ENCODE measurements at places on chromosomes 7 and 10. TPM values are rescaled to one million over a fixed set of nuclear protein-coding genes. Genes with fewer than 3 reads are reported as not detected.

SMC3 gene
- total RNA-seq, result 26.8 TPM

PNLIPRP1 gene
- 0.90 TPM for total RNA-seq

ANKRD61 gene
- total RNA-seq, result 0.45 TPM

KIF11 gene
- 0.29 TPM for total RNA-seq

SPDYE2 gene
- total RNA-seq, result not detected

GLI3 gene
- 25.5 TPM for total RNA-seq

KLF14 gene
- total RNA-seq, result 2.9 TPM

C10orf71 gene
- not detected for total RNA-seq

LRIT1 gene
- total RNA-seq, result not detected

KMT2E gene
- total RNA-seq, result 72.4 TPM

OR2AE1 gene
- not detected for total RNA-seq

TBX20 gene
- total RNA-seq, result 0.16 TPM

GJD4 gene
- total RNA-seq, result not detected

ACTR3C gene
- 2.6 TPM for total RNA-seq

SNX10 gene
- total RNA-seq, result 52.8 TPM

MINDY4 gene
- 6.8 TPM for total RNA-seq

NKX2-3 gene
- total RNA-seq, result 2.8 TPM

FFAR4 gene
- 2.3 TPM for total RNA-seq

ZEB1 gene
- total RNA-seq, result 89.1 TPM

LLCFC1 gene
- total RNA-seq, result not detected

CYP2C8 gene
- 0.90 TPM for total RNA-seq

TDRD1 gene
- 0.16 TPM for total RNA-seq

VPS37D gene
- 2.0 TPM for total RNA-seq

ELMO1 gene
- 48.9 TPM for total RNA-seq

CHCHD3 gene
- 55.5 TPM for total RNA-seq

LRRN3 gene
- 2.0 TPM for total RNA-seq

TMEM120A gene
- 93.8 TPM for total RNA-seq

GPC2 gene
- 1.2 TPM for total RNA-seq

HBP1 gene
- total RNA-seq, result 49.2 TPM

MMRN2 gene
- 78.4 TPM for total RNA-seq

HACD1 gene
- 18.0 TPM for total RNA-seq

NOS3 gene
- 57.1 TPM for total RNA-seq

NDUFB8 gene
- total RNA-seq, result 123 TPM

GARIN1A gene
- total RNA-seq, result 10.2 TPM

CALCR gene
- total RNA-seq, result 0.51 TPM

CNPY1 gene
- total RNA-seq, result not detected

LBX1 gene
- total RNA-seq, result 0.10 TPM

FOXL3 gene
- total RNA-seq, result not detected

CPEB3 gene
- 4.2 TPM for total RNA-seq

ADRA2A gene
- total RNA-seq, result 187 TPM

KCNH2 gene
- 0.32 TPM for total RNA-seq

MNX1 gene
- not detected for total RNA-seq

AKR1C4 gene
- total RNA-seq, result not detected

IGFBP1 gene
- not detected for total RNA-seq

MYH16 gene
- total RNA-seq, result not detected

GRM3 gene
- not detected for total RNA-seq

ZNF33B gene
- 8.5 TPM for total RNA-seq

PAX4 gene
- not detected for total RNA-seq

MAGI2 gene
- 9.7 TPM for total RNA-seq

PLEKHS1 gene
- 0.13 TPM for total RNA-seq

TSPAN12 gene
- total RNA-seq, result 7.2 TPM

GSTO2 gene
- 0.45 TPM for total RNA-seq

OR6V1 gene
- total RNA-seq, result not detected

CTAGE8 gene
- 0.71 TPM for total RNA-seq

C10orf62 gene
- not detected for total RNA-seq
